Spinal cord (tissue), 10 donors: ENCODE measurements at places on chromosomes 12 and 14. TPM values are rescaled to one million over a fixed set of nuclear protein-coding genes. Genes with fewer than 3 reads are reported as not detected.

GRCh38 chr12:39277416-39277815 lies 165.5 kb downstream of the KIF21A start:
- DNase-seq: no peak

The IL26 gene
- total RNA-seq: 0.11 TPM

DNA sequence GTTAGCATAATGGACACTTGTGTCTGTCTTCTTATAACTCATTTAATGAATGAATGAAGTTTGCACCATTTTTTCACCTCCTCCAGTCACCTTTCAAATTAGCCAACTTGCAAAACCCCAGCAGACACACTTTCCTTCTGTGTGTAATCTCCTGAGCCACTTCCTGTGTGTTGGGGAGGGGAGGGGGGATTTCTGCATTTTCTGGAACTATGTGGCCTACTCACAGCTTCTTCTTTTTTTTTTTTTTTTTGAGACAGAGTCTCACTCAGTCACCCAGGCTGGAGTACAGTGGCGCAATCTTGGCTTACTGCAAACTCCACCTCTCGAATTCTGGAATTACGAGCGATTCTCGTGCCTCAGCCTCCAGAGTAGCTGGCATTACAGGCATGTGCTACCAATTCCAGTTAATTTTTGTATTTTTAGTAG lies 4.1 kb upstream of the SERPINA1 start:
- no peak for DNase-seq

The OS9 gene
- total RNA-seq: 140 TPM

The BHLHE41 gene
- 13.4 TPM for total RNA-seq

GRCh38 chr14:65750906-65751305 lies 338.4 kb downstream of the FUT8 start:
- peak; percentile 12 for DNase-seq

- no peak for DNase-seq
Measured at GRCh38 chr12:72282721-72283120, 10.6 kb downstream of the TRHDE start.

GRCh38 chr14:68734231-68734732 lies 58.6 kb downstream of the ZFP36L1 start:
- DNase-seq: no peak

GRCh38 chr12:70661466-70662161 lies 24.4 kb upstream of the PTPRB start:
- DNase-seq: peak; percentile 10

The PRKD1 gene
- 22.1 TPM for total RNA-seq

- no peak for DNase-seq
Measured at GRCh38 chr14:36844443-36845195, 183.0 kb downstream of the PAX9 start.

The TPPP2 gene
- total RNA-seq: 0.44 TPM

GRCh38 chr14:86613126-86613525 lies 1083.2 kb downstream of the FLRT2 start:
- DNase-seq: no peak

DNA sequence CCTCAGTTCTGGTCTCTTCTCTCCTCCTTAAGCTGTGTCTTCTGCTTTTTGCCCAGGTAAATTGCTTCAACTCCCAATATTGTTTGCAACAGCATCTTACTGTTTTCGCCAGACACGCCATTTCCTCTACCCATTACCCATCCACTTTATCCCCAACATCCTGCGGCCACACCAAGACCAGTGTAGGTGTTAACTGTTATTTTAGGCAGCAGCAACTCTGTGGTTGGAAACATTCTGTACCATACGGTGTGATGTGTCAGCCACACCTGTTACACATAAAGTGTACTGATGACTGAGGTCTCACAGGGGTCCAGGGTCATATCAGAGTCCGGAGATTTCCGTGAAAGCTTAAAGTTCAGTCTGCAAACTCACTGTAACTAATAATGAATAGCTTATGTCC lies 21.8 kb upstream of the KLRD1 start:
- no peak for DNase-seq

GRCh38 chr14:95319312-95320077 lies at the start of gene CLMN:
Gene CLMN, minus strand, starts transcription at chr14:95319908. Its CDS starts 116 bp downstream, at chr14:95319792.
- peak; percentile 81 for DNase-seq

GRCh38 chr14:92460541-92460915 lies 53.1 kb upstream of the RIN3 start:
- no peak for DNase-seq

GRCh38 chr14:89779707-89780106 lies 174.8 kb downstream of the EFCAB11 start:
- DNase-seq: no peak

GRCh38 chr12:56896082-56896481 lies 38.1 kb downstream of the SDR9C7 start:
- no peak for DNase-seq

DNA sequence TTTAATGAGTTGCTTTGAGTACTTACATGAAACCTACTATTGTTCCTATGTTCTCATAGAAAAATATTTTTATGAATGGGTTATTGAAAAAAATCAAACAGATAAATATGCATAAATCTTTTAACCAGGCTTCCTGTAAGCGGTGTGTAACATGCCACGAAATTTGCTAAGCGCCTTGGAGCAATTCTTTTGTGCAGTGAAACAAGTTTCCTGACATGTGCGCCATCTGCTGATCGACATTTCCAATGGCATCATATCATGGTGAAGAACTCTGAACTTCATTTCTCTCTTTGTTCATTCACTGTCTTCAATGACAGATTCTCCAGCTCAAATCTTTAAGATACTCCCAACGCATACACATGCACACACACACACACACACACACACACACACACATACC lies 145.6 kb upstream of the NAV3 start:
- peak; percentile 69 for DNase-seq

DNA sequence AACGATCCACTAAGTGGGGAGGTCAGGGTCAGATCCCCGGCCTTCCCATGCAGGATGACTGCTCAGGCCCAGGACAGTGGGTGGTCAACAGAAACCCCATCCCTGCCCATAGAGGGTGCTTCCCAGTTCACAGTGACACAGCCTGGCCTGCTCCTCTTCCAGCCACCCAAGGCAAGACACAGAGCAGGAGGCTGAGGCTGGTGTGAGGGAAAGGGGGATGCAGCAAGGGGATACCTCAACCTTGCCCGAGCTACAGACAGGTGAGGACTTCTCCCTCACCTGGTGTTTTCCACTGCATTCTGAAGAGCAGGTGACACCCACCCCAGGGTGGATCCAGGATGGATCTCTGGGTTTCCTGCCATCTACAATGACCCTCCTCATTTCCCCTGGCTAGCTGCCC lies 106.7 kb downstream of the KIF26A start:
- no peak for DNase-seq

DNA sequence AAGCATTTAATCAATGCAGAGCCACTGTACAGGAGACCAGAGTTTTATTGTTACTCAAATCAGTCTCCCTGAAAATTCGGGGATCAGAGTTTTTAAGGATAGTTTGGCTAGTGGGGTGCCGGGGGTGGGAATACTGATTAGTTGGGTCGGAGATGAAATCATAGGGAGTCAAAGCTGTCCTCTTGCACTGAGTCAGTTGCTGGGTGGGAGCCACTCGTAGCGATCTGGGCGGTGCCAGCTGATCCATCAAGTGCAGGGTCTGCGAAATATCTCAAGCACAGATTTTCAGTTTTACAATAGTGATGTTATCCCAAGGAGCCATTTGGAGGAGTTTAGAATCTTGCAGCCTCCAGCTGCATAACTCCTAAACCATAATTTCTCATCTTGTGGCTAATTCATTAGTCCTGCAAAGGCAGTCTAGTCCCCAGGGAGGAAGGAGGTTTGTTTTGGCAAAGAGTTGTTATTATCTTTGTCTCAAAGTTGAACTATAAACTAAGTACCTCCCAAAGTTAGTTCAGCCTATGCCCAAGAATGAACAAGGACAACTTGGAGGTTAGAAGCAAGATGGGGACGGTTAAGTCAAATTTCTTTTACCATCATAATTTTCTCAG lies 169.4 kb upstream of the PLEKHG7 start:
- DNase-seq: no peak

The MYO1H gene
- total RNA-seq: 0.28 TPM

The TSPAN19 gene
- 0.66 TPM for total RNA-seq

DNA sequence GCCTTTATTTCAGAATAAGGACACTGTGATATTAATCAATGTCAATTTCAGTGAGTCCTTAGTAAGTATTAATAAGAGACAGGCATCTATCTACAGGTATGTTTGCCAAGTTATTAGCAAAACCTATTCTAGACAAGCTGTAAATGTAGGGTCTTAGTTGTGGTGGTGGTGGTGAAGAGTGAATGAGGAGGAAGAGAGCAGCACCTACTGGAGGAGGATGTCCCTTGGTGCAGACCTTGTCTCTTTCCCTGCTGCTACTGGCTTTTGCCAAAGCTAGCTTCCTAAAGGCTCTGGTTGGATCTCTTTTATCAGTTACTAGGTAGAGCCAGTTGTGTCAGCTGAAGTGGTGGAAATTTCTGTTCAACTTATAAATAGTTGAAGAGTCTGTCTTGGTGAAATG lies 304.8 kb upstream of the ATP2B1 start:
- no peak for DNase-seq

DNA sequence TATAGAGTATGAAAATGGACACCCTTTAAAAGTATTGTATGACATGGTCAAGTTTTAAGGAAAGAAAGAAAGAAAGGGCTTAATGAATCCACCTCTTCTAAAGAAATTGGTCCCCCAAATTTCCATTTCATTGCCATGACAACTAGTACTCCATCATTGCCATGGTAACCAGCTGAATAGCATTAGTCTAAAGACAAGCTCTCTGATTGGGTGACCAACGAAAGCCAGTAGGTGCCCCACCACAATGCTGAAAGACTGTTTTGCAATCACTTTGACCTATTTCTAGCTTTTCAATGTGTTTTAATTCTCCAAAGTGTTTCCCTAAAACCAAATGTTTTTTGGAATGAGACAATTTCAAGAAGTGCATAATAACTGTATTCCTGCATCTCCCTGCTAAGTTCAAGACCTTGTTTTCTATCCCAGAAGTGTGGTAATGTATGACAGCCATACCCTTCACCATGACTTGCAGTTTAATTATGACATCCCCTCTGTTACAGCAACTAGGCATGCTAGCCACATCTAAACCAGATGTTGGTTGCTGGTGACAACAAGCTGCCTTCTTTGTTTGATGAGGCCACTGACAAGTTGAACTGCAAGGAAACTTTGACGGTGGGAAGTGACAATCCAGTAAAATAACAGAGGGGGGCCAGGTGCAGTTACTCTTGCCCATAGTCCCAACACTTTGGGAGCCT lies 46.7 kb downstream of the KICS2 start:
- DNase-seq: no peak

- peak; percentile 71 for DNase-seq
Measured at GRCh38 chr12:2171672-2172426, 119.1 kb downstream of the CACNA1C start.

DNA sequence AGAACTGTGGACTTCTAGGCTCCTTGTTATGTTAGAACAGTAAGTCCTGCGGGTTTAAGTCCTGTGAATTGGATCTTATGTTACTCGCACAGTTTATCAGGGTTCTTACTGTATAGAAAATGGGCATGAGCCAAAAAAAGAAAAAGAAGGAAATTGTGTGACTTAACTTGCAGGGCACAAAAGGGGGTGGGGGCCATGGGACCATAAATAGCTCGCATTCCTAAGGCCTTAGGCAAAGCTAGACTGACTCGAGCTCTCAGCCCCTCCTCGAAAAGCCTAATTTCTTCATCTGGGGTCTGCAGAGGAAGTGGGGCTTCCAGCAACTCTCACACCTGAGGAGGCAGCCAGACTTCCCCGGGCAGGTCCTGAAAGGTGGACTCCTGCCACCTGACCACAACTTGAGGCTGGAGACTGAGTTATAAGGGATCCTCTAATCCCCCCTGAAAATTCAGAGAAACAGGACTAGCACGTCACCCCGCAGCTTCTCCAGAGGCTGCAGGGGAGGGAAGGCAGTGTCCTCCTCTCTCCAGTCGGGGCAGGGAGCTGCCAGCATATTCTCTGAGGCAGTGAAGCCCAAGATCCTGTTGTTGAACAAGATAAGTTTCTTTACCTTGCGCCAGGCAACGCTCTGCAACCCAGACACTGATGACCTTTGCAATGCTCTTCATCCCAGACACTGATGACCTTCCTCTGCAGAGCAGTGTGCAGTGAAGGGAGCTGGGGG lies 280.5 kb downstream of the PCNX1 start:
- DNase-seq: no peak

DNA sequence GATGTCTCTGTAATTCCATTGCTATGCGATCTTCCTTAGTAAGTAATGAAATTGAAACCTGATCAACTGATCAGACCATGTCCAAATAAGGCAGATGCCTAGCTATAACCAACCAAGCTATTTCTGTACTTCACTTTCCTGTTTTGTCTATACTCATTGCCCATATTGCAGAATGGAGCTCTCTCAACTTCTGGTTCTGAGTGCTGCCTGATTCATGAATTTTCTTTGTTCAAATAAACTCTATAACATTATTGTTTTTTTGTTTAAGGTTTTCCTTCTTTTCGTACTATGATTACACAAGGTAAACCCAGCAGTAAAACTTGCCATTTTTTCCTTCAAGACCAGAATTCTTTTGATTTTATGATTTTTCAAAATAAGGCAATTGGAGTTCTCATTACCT lies 16.3 kb downstream of the COX16 start:
- DNase-seq: no peak

DNA sequence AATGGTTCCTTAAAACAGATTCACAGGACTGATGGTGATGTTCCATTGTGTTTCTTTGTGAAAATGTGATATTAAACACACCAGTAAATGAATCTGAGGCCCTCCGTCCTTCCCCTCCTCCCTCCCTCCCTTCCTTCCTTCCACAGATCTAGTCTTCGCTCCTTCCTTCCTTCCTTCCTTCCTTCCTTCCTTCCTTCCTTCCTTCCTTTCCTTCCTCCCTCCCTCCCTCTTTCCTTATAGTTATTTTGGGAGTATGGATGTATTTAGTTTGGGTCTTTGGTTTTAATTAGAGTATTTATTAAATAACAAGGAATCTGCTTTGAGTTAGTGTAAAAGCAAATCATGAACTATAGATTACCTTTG lies 410.8 kb downstream of the PCNX1 start:
- DNase-seq: no peak

The A2M gene
- total RNA-seq: 175 TPM

- DNase-seq: no peak
Measured at GRCh38 chr14:104741803-104742251, 11.1 kb upstream of the SIVA1 start.

DNA sequence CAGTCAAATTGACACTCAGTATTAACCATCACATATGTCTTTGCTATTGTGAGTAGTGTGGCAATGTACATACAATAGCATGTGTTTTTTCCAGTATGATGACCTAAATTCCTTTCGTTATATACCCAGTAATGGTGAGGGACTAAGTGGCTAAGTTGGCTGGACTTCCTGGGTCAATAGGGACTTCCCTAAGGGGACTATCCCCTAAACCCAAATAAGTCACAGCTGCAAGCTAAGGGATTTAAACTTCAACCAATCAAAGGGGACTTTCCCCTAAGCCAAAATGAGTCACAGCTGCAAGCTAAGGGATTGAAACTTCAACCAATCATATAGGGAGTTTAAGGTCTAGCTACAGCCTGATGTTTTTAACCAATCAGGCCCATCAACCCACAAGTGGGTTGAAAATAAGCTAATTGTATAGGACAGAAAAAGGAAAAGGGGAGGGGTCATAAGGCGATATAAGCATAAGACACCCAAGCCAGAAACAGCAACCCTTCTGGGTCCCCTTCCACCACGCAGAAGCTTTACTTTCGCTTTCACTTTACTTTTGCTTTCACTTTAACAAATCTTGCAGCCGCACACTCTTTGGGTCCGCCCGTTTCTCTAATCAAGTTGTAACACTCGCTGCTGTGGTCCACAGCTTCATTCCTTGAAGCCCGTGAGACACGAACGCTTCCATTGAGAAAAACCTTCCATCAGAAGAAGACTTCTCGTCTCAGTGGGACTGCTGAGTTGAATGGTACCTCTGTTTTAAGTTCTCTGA lies 404.4 kb downstream of the FLRT2 start:
- no peak for DNase-seq
